Transverse colon (tissue), 4 donors: ENCODE measurements at places on chromosomes 7 and 10.
A peak's percentile ranks its signal among the peaks of the same experiment; 100 is the strongest.

- peak overlapping the region; percentile 76 for H3K27ac ChIP-seq
- H3K27me3 ChIP-seq = no peaks in the 10 kb centered on the region
- H3K4me3 ChIP-seq = no peak overlapping the region
- no peaks in the 10 kb centered on the region for H3K36me3 ChIP-seq
- peak; percentile 37 for DNase-seq
Measured at GRCh38 chr10:74932648-74933047, 106.2 kb downstream of the KAT6B start.

DNA sequence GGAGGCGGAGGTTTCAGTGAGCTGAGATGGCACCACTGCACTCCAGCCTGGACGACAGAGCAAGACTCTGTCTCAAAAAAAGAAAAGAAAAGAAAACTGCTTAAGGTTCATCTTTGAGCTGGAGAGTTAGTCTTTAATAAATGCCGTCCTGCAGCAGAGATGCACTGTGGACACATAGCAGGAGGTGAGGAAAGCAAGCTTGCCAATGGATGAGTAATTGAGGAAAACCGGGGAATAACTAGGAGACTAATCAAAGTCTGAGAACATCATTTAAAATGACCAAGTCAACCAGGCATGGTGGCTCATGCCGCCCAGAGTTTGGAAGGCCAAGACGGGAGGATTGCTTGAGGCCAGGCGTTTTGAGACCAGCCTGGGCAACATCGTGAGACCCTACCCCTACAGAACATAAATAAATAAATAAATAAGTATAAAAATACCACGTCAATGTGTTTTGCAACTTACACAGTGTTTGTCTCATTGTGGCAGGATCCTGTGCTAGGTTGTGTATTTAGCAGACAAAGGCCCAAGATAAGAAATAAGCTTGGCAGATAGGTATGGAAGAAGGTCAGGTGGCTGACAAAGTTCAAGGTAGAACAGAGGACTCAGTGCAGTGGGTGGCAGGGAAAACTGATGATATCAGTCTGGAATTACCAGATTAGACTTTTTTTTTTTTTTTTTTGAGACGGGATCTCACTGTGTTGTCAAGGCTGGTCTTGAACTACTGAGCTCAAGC lies 115.7 kb upstream of the KMT2C start:
- no peak overlapping the region for H3K4me3 ChIP-seq
- no peaks in the 10 kb centered on the region for H3K36me3 ChIP-seq
- no peak overlapping the region for H3K27ac ChIP-seq
- H3K4me1 ChIP-seq = no peaks in the 10 kb centered on the region
- DNase-seq = no peak
- no peaks in the 10 kb centered on the region for H3K27me3 ChIP-seq

GRCh38 chr7:28163949-28164348 lies 16.6 kb downstream of the JAZF1 start:
- H3K27me3 ChIP-seq = no peaks in the 10 kb centered on the region
- no peak for DNase-seq
- H3K4me3 ChIP-seq = no peak overlapping the region
- H3K4me1 ChIP-seq = peaks cover 14% of the 10 kb centered on the region
- H3K27ac ChIP-seq = no peak overlapping the region

- no peaks in the 10 kb centered on the region for H3K4me1 ChIP-seq
- H3K27me3 ChIP-seq = no peaks in the 10 kb centered on the region
- H3K27ac ChIP-seq = no peak overlapping the region
- H3K4me3 ChIP-seq = no peak overlapping the region
Measured at GRCh38 chr7:140418653-140419052, 14.8 kb downstream of the RAB19 start.

GRCh38 chr10:98881789-98882188 lies 353.9 kb downstream of the HPSE2 start:
- H3K4me3 ChIP-seq = no peak overlapping the region
- no peak for DNase-seq
- H3K27me3 ChIP-seq = no peaks in the 10 kb centered on the region
- H3K36me3 ChIP-seq = no peaks in the 10 kb centered on the region

DNA sequence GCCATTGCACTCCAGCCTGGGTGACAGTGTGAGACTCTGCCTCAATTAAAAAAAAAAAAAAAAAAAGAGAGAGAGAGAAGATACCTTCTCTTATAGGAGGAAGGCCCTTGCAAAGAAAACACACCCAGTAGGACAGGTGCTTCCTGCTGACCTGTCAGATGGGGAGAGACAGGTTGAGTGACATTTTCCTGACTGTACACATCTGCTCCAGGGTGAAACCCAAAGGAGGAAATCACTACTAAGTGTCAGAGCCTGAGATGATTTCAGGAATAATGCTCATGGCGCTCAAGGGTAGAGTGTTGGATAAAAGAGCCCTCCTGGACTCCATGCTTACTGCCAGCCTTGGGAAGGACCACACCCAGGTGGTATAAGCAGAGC lies 1.7 kb upstream of the STN1 start:
- peaks cover 9% of the 10 kb centered on the region for H3K4me1 ChIP-seq
- H3K36me3 ChIP-seq = no peaks in the 10 kb centered on the region
- H3K27me3 ChIP-seq = no peaks in the 10 kb centered on the region
- no peak overlapping the region for H3K27ac ChIP-seq
- H3K4me3 ChIP-seq = no peak overlapping the region

DNA sequence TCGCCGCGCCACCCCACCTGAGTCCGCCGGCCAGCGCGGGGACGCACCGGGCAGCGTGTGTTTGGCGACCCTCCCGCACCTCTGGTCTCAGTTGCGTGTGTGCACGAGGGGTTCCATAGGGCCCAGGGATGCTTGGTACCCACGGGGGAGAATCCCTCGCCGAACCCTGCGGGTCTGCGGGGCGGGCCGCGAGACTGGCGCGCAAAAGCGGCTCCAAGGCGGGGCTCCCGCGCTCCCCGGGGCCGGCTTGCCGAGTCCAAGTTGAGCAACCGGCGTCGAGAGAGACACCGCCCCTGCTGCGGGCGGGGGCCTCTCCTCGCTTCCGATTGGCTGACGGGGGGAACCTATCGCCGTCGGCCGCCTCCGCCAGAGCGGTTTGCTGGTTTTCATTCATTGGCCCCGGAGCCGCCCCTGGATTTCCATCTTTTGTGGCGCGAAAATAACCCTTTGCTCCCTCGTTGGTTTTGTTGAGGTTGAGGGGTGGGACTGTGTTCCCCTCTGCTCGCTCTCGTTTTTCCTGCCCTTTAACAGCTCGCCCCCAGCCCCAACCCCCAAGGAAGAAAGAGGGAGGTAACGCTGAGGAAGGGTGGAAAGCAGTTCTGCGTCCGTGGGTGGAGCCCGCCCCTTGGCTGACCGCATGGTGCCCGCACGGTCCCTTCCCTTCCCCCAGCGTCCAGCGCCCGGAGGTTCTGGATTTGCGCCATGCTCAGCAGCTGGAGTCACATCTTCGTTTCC lies 4.0 kb upstream of the IGF2BP3 start:
- H3K27me3 ChIP-seq = peaks cover 100% of the 10 kb centered on the region
- peaks cover 40% of the 10 kb centered on the region for H3K4me1 ChIP-seq
- H3K36me3 ChIP-seq = no peaks in the 10 kb centered on the region
- DNase-seq = peak; percentile 77
- no peak overlapping the region for H3K27ac ChIP-seq

- no peak overlapping the region for H3K27ac ChIP-seq
- no peak overlapping the region for H3K4me3 ChIP-seq
- DNase-seq = no peak
Measured at GRCh38 chr7:4134204-4134603, 547.9 kb upstream of the FOXK1 start.

- DNase-seq = no peak
- H3K36me3 ChIP-seq = no peaks in the 10 kb centered on the region
- no peaks in the 10 kb centered on the region for H3K4me1 ChIP-seq
- H3K27me3 ChIP-seq = no peaks in the 10 kb centered on the region
Measured at GRCh38 chr7:88001744-88002530, 67.9 kb downstream of the ADAM22 start.

DNA sequence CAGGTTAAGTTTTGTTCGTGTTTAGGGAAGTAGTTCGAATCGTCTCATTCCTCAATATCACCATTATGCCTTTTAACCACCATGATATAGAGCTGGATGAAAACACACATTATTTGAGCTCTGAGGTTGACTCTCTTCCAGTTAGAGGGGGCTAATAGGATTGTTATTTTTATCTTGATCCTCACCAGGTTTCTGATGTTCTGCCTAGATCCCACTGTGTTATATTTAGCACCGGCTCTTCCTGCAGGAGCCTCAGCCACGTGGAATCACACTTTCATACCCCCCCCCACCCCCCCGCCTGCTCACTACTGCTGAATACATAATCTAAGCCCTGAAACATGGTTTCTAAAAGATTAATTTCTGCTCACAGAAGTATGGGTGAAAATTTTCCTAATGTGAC lies 88.3 kb downstream of the NRCAM start:
- no peaks in the 10 kb centered on the region for H3K27me3 ChIP-seq
- no peaks in the 10 kb centered on the region for H3K4me1 ChIP-seq
- no peak overlapping the region for H3K4me3 ChIP-seq
